Stimulated activated CD8-positive, alpha-beta memory T cell treated with anti-CD3 and anti-CD28 coated beads, Interleukin-15, amount 100 ng/mL, for 4 hours (primary cell): ENCODE measurements at places on chromosomes 12 and 14.

GRCh38 chr12:87302126-87302745 lies 727.0 kb downstream of the C12orf50 start:
- no peak for DNase-seq

GRCh38 chr12:46659824-46660223 lies 166.0 kb downstream of the SLC38A4 start:
- DNase-seq = no peak

DNA sequence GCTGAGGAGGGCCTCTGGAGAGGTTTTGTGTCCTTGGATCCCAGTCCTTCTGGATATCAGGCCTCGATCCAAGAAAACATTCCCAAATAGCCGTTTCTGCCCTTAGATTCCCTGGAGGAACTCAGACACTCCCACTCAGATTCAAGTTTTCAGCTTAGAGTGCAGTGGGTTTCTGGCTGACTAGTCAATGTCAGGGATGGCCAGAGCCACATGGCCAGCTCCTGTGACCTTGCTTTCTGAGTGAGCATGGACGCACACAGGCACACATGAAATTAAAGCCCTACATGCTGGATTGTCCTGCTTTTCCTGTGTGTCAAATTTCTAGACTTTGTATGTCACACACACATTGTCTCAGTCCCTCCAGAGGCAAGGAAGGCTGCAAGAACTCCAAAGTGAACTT lies 86.2 kb downstream of the TNFAIP2 start:
- no peak for DNase-seq

DNA sequence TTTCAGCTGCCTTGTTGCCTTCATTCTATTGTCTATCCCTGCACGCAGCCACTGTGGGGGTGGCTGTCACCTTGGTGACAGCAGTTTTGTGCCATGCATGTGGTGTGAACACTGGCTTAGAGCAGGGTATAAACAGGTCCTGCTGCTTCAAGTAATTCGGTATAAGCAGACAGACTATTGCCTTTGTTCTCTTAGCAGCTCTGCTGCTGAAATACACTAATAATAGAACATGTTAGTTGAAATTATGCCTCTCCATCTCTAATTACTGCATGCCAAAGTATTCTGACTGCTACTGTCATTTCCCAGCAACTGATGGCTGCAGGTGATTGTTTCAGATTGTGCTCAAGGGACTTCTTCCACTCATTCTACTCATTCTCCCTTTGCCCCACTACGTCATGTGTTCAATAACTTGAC lies 34.6 kb downstream of the PTPRO start:
- no peak for DNase-seq

- DNase-seq = no peak
Measured at GRCh38 chr12:46660276-46660675, 165.5 kb downstream of the SLC38A4 start.

DNA sequence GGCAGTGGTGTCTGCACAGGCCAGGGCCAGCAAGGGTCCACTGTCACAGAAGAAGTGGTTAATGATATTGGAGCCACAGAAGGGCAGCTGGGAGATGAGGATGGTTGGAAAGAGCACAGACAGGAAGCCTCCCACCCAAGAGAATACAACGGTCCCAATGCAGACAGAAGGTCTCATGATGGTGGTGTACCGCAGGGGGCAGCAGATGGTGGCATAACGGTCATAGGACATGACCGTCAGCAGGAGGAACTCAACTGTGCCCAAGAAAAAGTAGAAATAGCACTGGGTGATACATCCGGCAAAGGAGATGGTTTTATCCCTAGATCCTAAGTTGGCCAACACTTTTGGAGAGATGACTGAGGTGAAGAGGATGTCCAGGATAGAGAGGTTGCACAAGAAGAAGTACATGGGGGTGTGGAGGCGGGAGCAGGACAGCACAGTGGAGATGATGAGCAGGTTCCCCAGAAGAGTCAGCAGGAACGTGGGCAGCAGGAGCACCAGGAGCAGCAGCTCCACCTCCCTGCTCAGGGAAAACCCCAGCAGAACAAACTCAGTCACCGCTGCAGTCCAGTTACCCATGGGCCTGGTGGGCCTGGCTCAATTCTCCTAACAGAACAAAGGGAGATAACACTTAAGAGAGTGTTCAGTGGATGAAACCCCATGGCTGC lies 9.8 kb downstream of the OR6J1 start:
- DNase-seq = no peak

DNA sequence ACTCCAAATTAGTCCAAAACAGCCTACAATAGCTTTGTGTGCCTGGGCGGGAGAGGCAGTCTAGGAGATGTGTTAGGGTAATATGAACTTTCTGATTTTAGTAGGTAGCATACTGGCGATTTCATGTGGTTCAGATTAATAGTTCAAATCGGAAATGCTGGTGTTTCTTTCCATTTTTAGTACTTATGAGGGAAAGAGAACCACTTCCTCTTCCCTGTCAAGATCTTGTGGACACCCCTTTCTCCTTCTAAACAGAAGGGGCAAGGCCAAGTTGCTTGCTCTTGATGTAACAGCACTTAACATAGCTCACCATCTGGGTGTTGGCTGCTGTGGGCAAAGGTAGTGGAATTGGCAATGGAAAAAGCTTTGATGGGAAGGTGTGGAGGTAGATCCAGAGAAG lies 32.2 kb upstream of the IGF1 start:
- no peak for DNase-seq

- DNase-seq = no peak
Measured at GRCh38 chr14:64865109-64865508, 14.6 kb downstream of the SPTB start.

DNA sequence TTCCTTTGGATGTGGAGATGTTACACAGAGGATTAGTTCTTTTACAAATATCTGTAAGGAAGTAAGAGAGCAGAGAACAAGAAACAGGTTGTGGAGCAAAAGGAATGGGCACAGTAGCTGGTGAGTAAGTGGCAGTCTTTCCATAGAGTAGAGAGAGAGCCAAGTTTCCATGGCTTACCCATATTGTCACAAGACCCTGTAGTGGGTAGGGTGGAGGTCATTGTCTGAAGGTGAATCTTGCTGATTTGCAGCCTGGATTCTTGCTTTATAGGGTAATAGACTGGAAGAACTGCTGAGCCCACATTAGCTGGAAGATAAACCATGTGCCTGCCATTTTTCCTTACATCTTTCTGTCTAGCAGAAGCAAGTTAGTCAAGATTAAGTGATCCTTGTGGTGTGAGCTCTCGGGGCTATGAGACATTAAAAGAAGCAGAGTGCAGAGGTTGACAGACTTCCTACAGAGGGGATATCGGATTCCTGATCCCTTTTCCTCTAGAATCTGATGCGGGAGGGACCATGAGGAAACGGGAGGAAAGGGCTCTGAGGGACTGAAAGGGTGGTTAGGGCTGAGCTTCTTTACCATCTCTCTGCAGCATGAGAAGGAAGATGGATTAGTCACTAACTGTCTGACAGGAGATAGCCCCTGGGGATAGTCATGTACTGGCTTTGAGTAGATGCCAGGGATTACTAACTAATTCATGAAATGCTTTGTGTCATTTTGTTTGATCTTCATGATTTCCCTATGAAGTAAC lies 44.0 kb upstream of the LRTM2 start:
- DNase-seq = no peak

DNA sequence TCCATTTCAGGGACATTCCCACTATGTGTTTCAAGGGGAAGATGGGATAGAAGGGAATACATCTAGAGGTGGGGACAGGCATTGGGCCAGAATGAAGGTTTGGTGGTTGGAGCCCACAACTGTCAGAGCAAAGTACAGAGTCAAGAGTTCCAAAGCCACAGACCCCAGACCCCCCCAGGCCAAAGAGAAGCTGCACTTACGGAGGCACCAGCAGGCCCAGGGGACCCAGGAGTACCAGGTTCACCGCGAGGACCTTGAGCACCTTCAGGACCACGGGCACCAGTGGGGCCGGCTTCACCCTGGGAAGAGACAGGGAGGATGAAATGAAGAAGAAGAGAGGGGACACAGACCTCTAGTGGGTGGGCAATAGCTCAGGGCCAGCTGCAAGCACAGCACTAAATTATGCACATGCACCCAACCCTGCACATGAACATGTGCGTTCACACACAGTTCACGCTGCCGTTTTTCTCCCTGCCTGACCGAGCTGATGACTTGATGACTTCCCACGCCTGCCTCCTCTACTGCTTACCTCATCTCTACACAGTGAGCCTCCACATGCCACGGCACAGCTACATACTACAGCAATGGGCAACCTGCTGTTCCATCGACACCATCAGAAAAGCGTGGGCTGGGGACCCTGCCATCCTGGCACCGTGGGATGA lies 16.7 kb downstream of the COL2A1 start:
- DNase-seq = no peak

GRCh38 chr14:89418976-89419375 lies 1.9 kb upstream of the FOXN3 start:
- DNase-seq = no peak

DNA sequence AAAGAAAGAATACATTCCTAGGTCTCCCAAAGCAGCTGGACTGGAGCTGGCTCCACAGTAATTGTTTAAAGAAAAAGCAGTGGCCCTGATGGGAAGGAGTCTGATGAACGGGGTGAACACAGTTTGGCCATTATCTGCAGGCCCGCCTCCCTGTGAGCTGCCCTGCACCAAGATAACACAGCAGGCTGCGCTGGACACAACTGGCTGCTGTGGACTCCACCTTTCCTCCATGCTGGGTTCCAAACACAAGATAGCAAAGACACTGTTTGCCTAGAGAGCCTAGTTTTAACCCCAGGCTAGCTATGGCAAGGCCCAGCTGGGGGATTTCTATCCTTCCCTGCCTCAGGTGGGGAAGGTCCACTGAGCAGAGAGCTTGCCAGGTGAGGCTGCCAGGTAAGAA lies 34.6 kb downstream of the ZFP36L1 start:
- DNase-seq = no peak

- DNase-seq = no peak
Measured at GRCh38 chr14:64722842-64723447, 18.7 kb downstream of the PLEKHG3 start.

GRCh38 chr12:28253161-28253641 lies 62.9 kb downstream of the CCDC91 start:
- no peak for DNase-seq

GRCh38 chr14:21066882-21067502 lies 3.1 kb upstream of the ARHGEF40 start:
- DNase-seq = no peak

- DNase-seq = no peak
Measured at GRCh38 chr14:71931492-71932228, 569 bp upstream of the RGS6 start.

- no peak for DNase-seq
Measured at GRCh38 chr14:100546051-100546443, 41.2 kb downstream of the BEGAIN start.

DNA sequence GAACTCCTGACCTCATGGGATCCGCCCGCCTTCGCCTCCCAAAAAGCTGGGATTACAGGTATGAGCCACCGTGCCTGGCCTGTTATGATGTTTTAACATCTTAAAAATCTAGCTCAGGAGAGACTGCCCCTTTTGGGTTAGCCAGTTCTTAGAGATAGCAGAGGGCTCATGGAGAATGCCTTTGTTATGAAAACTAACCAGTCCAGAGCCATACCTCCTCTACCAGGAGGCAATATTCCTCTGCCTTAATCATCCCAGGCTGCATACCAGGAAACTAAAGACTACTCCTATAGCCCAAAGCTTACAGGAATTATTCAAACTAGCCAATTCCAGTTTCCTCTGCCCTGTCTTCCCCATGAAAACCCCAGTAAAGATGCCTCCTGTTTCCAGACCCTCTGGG lies 96.0 kb upstream of the MDM1 start:
- no peak for DNase-seq

- no peak for DNase-seq
Measured at GRCh38 chr12:51508285-51508684, 82.7 kb upstream of the SCN8A start.

DNA sequence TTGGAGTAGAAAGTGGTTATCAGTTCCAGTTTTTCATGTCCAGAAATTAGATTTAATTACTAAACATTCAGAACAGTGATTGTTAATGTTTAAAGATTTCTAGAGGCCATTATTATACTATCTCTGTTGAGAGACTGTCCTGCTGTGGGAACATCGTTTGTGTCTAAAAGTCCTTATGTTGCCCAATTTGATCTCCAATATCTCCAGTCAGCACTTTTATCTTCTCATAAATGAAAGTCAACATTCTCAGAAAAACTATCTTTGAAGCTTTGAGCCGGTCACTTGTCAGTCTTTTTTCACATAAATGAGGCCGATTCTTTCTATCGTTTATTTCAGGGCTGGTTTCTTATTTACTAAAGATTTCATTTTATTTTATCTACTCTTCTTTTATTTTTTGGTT lies 90.8 kb upstream of the NPAS3 start:
- no peak for DNase-seq

- DNase-seq = peak; percentile 20
Measured at GRCh38 chr12:52121824-52122539, 42.5 kb downstream of the SMIM41 start.

DNA sequence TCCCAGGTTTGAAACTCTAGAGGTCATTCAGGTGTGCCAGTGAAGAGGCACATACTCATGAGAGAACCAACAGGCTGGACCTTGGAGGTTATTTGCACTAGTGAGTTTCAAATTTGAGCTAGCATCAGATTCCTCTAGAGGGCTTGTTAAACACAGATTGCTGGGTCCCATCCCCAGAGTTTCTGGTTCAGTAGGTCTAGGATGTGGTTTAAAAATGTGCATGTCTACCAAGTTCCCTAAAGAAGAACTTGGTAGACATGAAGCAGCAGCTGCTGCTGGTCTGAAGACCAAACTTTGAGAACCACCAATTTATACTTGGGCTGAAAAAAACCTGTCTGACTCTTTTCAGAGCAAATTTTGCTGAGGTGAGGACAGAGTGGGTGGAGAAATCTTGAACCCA lies 61.7 kb downstream of the SUSD6 start:
- DNase-seq = no peak

- no peak for DNase-seq
Measured at GRCh38 chr14:103563226-103563620, 463 bp downstream of the COA8 start.

DNA sequence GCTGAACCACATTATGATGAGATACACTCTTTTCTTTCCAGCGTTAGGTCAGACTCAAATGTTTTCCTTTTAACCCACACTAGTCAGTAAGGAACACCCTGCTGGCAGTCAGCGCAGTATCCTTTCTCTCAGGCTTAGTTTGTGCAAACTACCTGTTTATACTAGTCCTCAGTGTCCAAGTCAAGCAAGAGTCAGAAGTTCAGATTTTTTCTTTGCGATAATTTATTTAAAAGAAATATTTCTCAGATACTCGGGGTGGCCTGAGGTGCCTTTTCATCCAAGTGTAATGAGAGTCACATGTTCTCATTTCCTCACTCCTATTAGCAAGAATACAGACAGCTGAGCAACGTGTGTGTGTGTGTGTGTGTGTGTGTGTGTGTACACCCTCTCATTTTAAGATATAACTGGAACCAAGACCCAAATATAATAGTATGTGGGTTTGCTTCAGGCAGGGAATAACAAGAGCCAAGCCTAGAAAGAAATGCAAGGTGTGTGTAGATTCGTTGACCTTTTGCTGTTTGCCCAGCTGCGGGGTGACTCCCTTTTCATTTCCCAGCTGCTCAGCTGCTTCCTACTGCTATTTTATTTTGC lies 182.7 kb downstream of the KICS2 start:
- no peak for DNase-seq
